ENCODE measurements at places on chromosomes 3 and 15. TPM values are rescaled to one million over a fixed set of nuclear protein-coding genes. Genes with fewer than 3 reads are reported as not detected.

LEKR1 gene
- 1.0 TPM for total RNA-seq

IGSF11 gene
- total RNA-seq, result 5.0 TPM

LDHAL6B gene
- total RNA-seq, result not detected

SUCNR1 gene
- total RNA-seq, result 0.09 TPM

ECE2 gene
- not detected for total RNA-seq

DUOX1 gene
- 0.52 TPM for total RNA-seq

PLA2G4D gene
- total RNA-seq, result not detected

HEXA gene
- total RNA-seq, result 100 TPM

VGLL4 gene
- total RNA-seq, result 32.6 TPM

SLC51B gene
- not detected for total RNA-seq

FAM131A gene
- 31.5 TPM for total RNA-seq

LRRK1 gene
- 1.7 TPM for total RNA-seq

ACKR2 gene
- 0.60 TPM for total RNA-seq

CSPG4 gene
- 12.0 TPM for total RNA-seq

VEPH1 gene
- 0.45 TPM for total RNA-seq

SPTBN5 gene
- total RNA-seq, result 1.5 TPM

TMEM87A gene
- total RNA-seq, result 20.5 TPM

SERINC4 gene
- total RNA-seq, result 0.37 TPM

IGF1R gene
- total RNA-seq, result 93.1 TPM

P4HTM gene
- total RNA-seq, result 37.0 TPM

CACNA1D gene
- total RNA-seq, result 0.35 TPM

DISP2 gene
- total RNA-seq, result 0.18 TPM

PML gene
- 18.4 TPM for total RNA-seq

TRH gene
- total RNA-seq, result not detected

VWA5B2 gene
- total RNA-seq, result not detected

MRAS gene
- total RNA-seq, result 254 TPM

PLA2G4B gene
- total RNA-seq, result 3.8 TPM

SLC12A1 gene
- not detected for total RNA-seq

WNT5A gene
- 5.8 TPM for total RNA-seq

DCLK3 gene
- total RNA-seq, result 0.48 TPM

IL12A gene
- 0.56 TPM for total RNA-seq

ZNF660 gene
- total RNA-seq, result 1.4 TPM

CX3CR1 gene
- 11.4 TPM for total RNA-seq

CLDN16 gene
- not detected for total RNA-seq

CTDSPL gene
- 36.0 TPM for total RNA-seq

FOXL2NB gene
- not detected for total RNA-seq

RTP3 gene
- total RNA-seq, result not detected

CHL1 gene
- 6.9 TPM for total RNA-seq

NRROS gene
- total RNA-seq, result 23.8 TPM

PPP1R14D gene
- total RNA-seq, result not detected

SERPINI2 gene
- total RNA-seq, result not detected

C3orf49 gene
- not detected for total RNA-seq

LRTM1 gene
- not detected for total RNA-seq

CPNE9 gene
- total RNA-seq, result not detected

EIF4E3 gene
- total RNA-seq, result 28.5 TPM

Measured in heart left ventricle (tissue), 16 donors.